ENCODE measurements at places on chromosomes 11 and 22. TPM values are rescaled to one million over a fixed set of nuclear protein-coding genes. Genes with fewer than 3 reads are reported as not detected.

DNA sequence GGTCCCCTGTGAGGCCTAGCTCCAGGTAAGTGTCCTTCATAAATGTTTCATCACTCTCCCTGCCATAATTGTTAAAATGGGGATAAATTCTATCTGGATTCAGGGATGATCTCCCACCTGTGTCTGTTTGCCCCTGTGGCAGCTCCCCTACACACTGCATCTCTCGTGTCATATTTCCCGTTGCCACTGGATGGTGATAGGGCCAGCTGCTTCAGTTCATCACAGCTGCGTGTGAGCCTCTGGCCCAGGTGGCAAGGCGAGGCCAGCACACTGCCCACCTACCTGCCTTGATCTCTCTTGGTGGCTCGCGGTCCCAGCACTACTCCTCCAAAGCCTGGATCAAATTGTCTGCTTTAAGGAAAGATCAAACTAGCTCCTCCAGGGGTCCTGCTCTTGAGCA is 187.4 kb downstream of the GRIK4 start:
- H3K27ac ChIP-seq, result no peak overlapping the region
- H3K27me3 ChIP-seq, result peaks cover 91% of the 10 kb centered on the region
- H3K36me3 ChIP-seq, result peaks cover 5% of the 10 kb centered on the region
- H3K4me1 ChIP-seq, result no peaks in the 10 kb centered on the region
- no peak for DNase-seq

GRCh38 chr11:72587696-72588095 is 86.5 kb downstream of the PDE2A start:
- H3K27me3 ChIP-seq, result peaks cover 100% of the 10 kb centered on the region
- H3K4me1 ChIP-seq, result no peaks in the 10 kb centered on the region
- no peak for DNase-seq
- H3K36me3 ChIP-seq, result no peaks in the 10 kb centered on the region
- no peak overlapping the region for H3K27ac ChIP-seq

DNA sequence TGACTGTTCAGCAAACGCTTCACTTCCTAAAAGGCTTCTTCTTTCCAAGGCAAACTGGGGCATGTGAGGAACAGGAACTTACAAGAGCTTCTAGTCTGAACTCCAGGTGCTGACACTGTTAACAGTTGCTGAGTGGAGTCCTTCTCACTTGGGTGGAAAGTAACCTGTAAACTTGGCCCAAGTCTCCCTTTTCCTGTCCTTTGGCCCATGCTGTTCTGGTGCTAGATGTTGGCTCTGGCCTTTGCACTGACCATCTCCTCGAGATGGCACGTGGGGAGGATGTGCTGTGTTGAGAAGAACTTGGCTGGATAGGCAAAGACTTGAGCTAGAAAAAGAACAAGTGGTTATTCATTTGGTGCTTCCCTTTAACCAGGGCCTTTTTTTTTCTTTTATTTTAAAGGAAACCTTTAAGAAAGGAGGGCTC is 53.6 kb downstream of the PTPRJ start:
- no peak for DNase-seq
- peaks cover 24% of the 10 kb centered on the region for H3K4me1 ChIP-seq
- H3K27me3 ChIP-seq, result no peaks in the 10 kb centered on the region
- peaks cover 7% of the 10 kb centered on the region for H3K36me3 ChIP-seq
- no peak overlapping the region for H3K4me3 ChIP-seq

GRCh38 chr22:20563466-20563906 is 56.1 kb downstream of the MED15 start:
- H3K27me3 ChIP-seq, result no peaks in the 10 kb centered on the region
- H3K27ac ChIP-seq, result no peak overlapping the region
- H3K4me3 ChIP-seq, result no peak overlapping the region
- peaks cover 34% of the 10 kb centered on the region for H3K4me1 ChIP-seq
- H3K36me3 ChIP-seq, result peaks cover 64% of the 10 kb centered on the region

- no peaks in the 10 kb centered on the region for H3K27me3 ChIP-seq
- peak overlapping the region; percentile 82 for H3K27ac ChIP-seq
- H3K4me1 ChIP-seq, result peaks cover 59% of the 10 kb centered on the region
- peaks cover 6% of the 10 kb centered on the region for H3K36me3 ChIP-seq
Measured at GRCh38 chr11:77035580-77035979, 1.4 kb downstream of the B3GNT6 start.

GRCh38 chr22:46646531-46647215 is 26.5 kb downstream of the GRAMD4 start:
- peaks cover 9% of the 10 kb centered on the region for H3K4me1 ChIP-seq
- no peaks in the 10 kb centered on the region for H3K36me3 ChIP-seq
- no peak overlapping the region for H3K27ac ChIP-seq

DNA sequence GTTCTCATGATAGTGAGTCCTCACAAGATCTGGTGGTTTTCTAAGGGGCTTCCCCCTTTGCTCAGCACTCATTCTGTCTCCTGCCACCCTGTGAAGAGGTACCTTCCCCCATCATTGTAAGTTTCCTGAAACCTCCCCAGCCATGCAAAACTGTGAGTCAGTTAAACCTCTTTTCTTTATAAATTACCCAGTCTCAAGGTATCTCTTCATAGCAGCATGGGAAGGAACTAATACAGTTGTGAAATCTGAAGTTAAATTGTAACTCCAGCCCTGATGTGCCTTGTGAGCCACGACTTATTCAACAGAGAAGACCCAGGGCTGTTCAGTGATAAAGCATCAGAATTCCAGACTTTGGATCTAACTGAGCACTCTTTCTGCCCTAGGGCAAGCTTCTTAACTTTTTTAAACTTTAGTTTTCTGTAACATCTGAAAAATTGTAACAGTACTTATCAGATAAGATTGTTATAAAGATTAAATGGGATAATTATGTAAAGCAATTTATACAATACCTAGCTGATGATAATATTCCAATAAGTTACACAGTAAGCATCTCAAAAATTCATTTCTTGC is 220.0 kb downstream of the TRPC6 start:
- no peaks in the 10 kb centered on the region for H3K36me3 ChIP-seq
- H3K27me3 ChIP-seq, result peaks cover 20% of the 10 kb centered on the region
- DNase-seq, result no peak

- peaks cover 31% of the 10 kb centered on the region for H3K4me1 ChIP-seq
- H3K27me3 ChIP-seq, result peaks cover 92% of the 10 kb centered on the region
- no peaks in the 10 kb centered on the region for H3K36me3 ChIP-seq
- H3K27ac ChIP-seq, result no peak overlapping the region
- DNase-seq, result no peak
Measured at GRCh38 chr11:124863826-124864165, 1.4 kb upstream of the ROBO3 start.

- peaks cover 9% of the 10 kb centered on the region for H3K4me1 ChIP-seq
- H3K27ac ChIP-seq, result no peak overlapping the region
- no peak overlapping the region for H3K4me3 ChIP-seq
- DNase-seq, result no peak
- no peaks in the 10 kb centered on the region for H3K27me3 ChIP-seq
- no peaks in the 10 kb centered on the region for H3K36me3 ChIP-seq
Measured at GRCh38 chr22:30777587-30777986, 82.9 kb downstream of the OSBP2 start.

GRCh38 chr11:15829312-15829711 is 527.0 kb downstream of the SOX6 start:
- H3K4me1 ChIP-seq, result peaks cover 17% of the 10 kb centered on the region
- H3K36me3 ChIP-seq, result no peaks in the 10 kb centered on the region
- DNase-seq, result no peak
- H3K4me3 ChIP-seq, result no peak overlapping the region
- H3K27ac ChIP-seq, result no peak overlapping the region

- H3K36me3 ChIP-seq, result no peaks in the 10 kb centered on the region
- H3K27me3 ChIP-seq, result no peaks in the 10 kb centered on the region
- no peak for DNase-seq
- no peak overlapping the region for H3K4me3 ChIP-seq
Measured at GRCh38 chr11:25860677-25861450, 471.1 kb upstream of the ANO3 start.

DNA sequence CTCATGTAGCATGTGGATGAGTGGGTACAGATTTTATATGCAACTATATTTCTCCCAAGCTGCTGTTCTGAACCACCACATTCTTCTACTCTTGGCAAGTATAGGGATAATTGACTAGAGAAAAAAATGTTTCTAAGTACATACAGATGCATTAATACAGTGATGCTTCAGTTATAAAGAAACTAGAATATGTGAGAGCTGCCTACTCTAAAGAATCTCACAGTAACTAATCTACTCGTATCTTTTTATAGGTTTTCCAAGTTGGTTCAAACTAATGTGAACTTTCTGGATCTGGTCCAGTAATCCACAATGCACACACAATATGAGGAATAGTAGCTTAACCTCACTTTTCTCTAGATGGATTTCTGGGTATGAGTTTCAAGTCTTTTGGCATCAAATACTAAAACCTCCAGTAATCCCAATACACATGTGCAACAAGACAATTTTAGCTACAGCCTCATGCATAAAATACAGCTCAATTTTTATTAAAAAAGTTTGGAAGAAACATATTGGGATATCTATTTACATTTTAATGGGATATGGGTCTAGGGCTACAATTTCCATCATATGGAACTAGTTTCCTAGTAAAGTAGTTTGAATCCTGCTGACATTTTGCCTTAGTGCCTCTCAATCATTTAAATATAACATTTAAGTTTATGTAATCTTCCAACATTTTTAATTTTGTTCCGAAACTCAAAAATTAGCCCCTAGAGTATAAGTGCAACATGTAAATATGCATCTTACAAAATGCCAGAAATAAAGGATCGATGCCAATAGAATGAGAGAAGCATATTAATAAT is 2209.7 kb downstream of the LRRC4C start:
- no peak overlapping the region for H3K27ac ChIP-seq
- DNase-seq, result no peak
- no peaks in the 10 kb centered on the region for H3K27me3 ChIP-seq
- H3K4me3 ChIP-seq, result no peak overlapping the region
- H3K4me1 ChIP-seq, result no peaks in the 10 kb centered on the region

The DEFB131B gene
- not detected for total RNA-seq

The SCGB1C1 gene
- not detected for total RNA-seq

The NOX4 gene
- not detected for total RNA-seq

The NTM gene
- not detected for total RNA-seq

The FAM83F gene
- 21.9 TPM for total RNA-seq

The IFITM10 gene
- total RNA-seq, result 3.3 TPM
